ENCODE measurements at places on chromosomes 1 and 21. TPM values are rescaled to one million over a fixed set of nuclear protein-coding genes. Genes with fewer than 3 reads are reported as not detected.
A peak's percentile ranks its signal among the peaks of the same experiment; 100 is the strongest.

RLF gene
- 19.9 TPM for total RNA-seq

SUSD4 gene
- 3.9 TPM for total RNA-seq

GBP1 gene
- 24.2 TPM for total RNA-seq

OR6N1 gene
- total RNA-seq, result not detected

FLG gene
- not detected for total RNA-seq

FCRL5 gene
- not detected for total RNA-seq

GPATCH4 gene
- total RNA-seq, result 22.9 TPM

S100A9 gene
- total RNA-seq, result 943 TPM

FCER1G gene
- total RNA-seq, result 14.4 TPM

IGSF8 gene
- total RNA-seq, result 11.3 TPM

CA6 gene
- not detected for total RNA-seq

P3H1 gene
- 17.9 TPM for total RNA-seq

EPHB2 gene
- total RNA-seq, result 4.4 TPM

MFAP2 gene
- 7.1 TPM for total RNA-seq

DYRK3 gene
- 6.1 TPM for total RNA-seq

DNA sequence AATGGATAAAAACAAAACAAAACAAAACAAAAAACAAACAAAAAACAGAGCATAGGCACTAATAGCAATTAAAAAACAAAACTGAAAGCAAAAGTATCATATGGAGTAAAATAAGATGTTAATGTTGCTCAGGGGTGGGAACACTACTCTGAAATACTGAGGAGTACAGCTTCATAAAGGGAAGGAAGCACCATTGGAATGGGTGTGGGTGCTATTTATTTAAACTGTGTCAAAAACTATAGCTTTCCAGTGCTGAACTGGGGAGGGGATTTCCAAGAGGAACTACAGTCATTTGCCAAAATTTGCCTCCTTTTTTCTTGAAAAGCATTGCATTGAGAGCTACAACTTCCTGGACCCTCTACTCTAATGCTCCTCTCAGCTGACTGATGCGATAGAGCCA, 40.0 kb downstream of the SPTA1 start:
- no peak for DNase-seq

- no peak for DNase-seq
Observed at GRCh38 chr1:99650030-99650429, 4.1 kb downstream of the PALMD start.

DNA sequence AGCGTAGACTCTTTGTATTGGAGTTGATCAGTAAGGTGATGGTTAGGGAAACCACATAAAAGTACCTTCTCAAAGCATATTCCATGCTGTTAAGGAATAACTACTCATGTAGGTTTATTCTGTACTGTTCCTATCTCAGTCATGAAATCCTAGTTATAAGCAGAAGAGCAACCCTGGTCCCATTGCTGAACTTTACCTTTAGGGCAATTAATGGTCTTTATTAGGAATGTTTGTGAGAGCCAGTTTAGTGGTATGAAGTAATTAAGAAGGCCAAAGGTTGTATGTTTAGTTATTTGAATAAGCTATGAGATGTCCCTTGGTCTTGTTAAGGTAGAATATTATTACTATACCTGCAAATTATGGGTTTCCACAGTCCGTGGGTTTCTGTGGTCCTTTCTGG, 44.0 kb downstream of the ACP6 start:
- no peak for DNase-seq

DNA sequence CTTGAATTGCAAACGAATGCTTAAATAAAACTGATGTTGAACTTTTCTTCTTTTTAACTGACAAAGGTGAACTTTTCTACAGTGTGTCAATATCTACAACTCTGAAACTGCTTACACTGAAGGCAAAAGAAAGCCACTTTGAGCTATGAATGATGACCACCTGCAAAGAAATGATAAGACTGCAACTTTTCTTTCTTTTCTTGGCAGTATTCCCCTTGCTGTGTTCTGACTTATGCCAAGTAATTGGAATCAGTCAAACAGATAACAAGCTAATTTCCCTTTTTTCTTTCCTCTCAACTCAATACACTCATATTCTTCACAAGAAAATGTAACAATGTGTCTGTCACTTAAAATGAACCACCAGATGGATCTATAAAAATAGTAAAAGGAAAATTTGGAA, 588.1 kb upstream of the BRINP3 start:
- no peak for DNase-seq

GRCh38 chr1:203464226-203464625, 11.4 kb upstream of the PRELP start:
- DNase-seq, result no peak

- DNase-seq, result no peak
Observed at GRCh38 chr1:51719146-51719545, 102.3 kb downstream of the OSBPL9 start.

GRCh38 chr1:24535778-24536177, 20.1 kb upstream of the NCMAP start:
- DNase-seq, result no peak

DNA sequence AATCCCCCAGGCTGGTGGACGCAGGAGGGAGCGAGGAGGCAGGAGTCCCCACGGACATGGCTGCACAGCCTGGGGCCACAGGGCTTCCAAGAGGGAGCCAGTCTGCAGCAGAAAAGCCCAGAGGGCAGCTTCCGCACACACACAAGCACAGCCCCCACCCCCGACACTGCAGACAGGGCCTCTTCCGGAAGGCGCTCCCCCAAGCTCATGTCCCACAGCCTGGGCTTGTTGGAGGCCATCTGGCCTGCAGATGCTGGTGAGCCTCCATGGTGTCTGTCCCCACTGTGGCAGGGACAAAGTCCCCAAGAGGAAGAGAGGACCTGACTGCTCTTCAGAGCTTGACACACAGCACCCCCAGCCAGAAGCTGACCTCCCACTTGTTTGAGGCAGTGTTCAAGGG, 13.4 kb upstream of the KIAA1614 start:
- no peak for DNase-seq

GRCh38 chr1:54309631-54310366, 96.4 kb downstream of the SSBP3 start:
- no peak for DNase-seq

GRCh38 chr1:196774175-196774574, 465 bp upstream of the CFHR3 start:
- no peak for DNase-seq

GRCh38 chr1:159763686-159764085, 17.1 kb upstream of the DUSP23 start:
- no peak for DNase-seq

DNA sequence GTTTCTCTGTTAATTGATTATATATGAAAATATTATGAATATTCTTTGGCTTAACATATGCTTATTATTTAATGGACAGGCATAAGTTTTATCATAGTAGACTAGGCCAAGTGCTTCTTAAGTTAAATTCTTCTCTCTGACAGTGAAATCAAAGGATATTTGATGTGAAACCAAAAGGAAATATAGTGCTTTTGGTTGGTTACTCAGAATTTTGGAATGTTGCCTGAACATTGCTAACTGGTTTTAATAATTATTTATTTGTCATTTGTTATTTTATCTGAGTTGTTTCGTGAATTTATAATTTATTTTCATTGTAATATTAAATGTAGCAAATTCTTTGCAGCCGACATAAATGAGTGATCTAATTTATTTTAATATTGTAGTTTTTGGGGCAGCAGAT, 18.3 kb downstream of the HOOK1 start:
- DNase-seq, result no peak

- DNase-seq, result peak; percentile 65
Observed at GRCh38 chr1:33348676-33349080, 27.8 kb upstream of the A3GALT2 start.

GRCh38 chr21:41349619-41350390, 12.0 kb upstream of the MX2 start:
- DNase-seq, result no peak

- DNase-seq, result peak; percentile 78
Observed at GRCh38 chr1:20212685-20213331, 26.5 kb upstream of the PLA2G2C start.

DNA sequence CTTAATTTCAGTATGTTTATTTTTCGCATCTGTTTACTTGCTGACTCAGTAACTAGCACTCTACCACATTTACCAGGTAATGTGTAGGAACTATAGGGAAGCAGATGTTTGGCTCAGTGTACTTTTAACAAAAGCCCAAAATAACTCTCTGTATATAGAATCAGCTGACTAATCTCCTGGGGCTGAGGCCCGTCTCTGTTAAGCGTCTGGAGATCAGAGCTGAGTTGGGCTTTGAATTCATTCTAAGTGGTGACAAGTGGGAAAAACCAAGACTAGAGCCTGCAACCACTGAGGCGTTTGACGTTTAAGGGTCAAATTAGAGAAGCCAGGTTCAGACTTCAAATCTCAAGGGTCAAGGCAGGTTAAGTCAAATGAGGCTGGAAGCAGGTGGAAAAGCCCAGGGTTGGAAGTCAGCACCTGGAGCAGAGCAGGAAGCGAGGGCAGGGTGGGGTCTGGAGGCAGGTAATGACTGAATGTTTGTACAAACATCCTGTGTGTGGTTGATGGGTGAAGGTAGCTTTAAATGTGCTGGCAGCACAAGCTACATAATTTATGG, 56.8 kb upstream of the LYST start:
- DNase-seq, result no peak

GRCh38 chr1:53327182-53327913, 522 bp downstream of the LRP8 start:
- no peak for DNase-seq

- no peak for DNase-seq
Observed at GRCh38 chr21:32603131-32603530, 9.0 kb downstream of the CFAP298 start.

- DNase-seq, result peak; percentile 82
Observed at GRCh38 chr1:31712630-31713029, 8.8 kb upstream of the COL16A1 start.

DNA sequence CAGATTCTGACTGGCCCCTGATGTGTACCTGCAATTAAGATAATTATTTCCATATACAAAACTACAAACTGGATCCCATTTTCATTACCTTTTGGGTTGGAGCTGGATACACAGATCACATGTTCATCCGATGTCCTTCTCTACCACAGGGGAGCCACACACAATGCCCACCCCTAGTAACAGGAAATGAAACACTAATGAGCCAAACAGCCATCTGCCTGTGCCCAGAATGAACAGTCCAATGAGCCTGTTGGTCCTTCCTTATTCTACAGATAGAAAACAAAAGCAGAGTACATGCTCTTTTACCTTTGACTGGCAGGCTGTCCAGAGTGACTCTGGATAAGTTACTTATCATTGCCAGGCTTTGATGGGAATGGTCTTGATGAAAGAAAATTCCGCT, 68.6 kb downstream of the SIPA1L2 start:
- DNase-seq, result no peak

DNA sequence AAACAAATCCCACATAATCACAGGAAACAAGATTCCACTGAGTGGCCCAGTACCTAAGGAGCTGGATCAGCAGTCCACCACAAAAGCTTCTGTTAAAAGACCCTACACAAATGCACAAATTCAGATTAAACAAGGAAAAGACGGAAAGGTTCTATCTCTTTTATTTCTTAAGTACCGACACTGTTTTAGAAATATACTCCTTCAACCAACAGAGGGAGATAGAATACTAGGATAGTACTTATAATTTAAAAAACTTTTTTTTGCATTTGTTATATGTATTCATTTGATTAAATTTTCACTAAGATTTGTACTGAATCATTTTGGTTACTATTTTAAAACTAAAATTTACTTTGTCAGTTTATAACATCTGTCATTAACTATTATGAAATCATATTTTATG, 12.5 kb downstream of the CDC7 start:
- DNase-seq, result no peak

DNA sequence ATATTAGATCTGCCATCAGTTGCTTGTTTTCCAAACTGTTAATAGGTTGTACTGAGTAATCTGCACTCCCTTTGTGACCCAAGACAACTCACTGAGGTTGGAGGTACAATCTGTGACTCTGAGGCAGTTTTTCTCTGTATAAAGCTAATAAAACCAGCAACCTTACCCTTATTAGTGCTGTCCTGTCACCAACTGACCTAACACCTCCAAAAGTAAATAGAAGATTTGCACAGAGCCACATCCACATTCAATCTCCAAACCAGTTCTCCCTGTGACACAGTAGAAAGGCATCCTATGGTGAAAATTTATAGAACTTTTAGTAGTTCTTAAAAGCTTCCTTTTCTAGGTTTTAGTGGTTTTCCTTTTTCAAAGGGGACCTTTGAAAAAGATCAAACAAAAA, 140.4 kb upstream of the ADGRL2 start:
- no peak for DNase-seq

DNA sequence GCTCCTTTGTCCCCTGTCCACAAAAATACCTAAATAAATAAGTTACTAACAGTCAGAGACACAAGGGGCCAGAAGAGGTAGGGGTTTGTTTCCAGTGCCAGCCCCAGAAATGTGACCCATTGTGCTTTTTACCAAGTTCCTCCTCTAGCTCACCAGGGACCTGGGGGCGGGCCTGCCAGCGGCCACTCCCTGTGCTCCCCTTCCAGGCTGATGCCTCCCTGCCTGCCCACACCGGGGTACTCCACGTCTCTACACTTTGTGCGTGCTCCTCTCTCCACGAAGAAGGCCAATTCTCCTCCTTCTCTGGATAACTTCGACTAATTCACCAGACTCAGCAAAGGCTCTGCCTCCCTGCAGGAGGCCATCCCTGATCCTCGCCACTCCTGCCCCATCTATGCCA, 72.1 kb downstream of the BCAR3 start:
- DNase-seq, result peak; percentile 46

- DNase-seq, result peak; percentile 97
Observed at GRCh38 chr1:15152318-15153183, 996 bp upstream of the TMEM51 start.

Data from sigmoid colon (tissue), 7 donors.